ENCODE measurements at places on chromosomes 4 and X.

DNA sequence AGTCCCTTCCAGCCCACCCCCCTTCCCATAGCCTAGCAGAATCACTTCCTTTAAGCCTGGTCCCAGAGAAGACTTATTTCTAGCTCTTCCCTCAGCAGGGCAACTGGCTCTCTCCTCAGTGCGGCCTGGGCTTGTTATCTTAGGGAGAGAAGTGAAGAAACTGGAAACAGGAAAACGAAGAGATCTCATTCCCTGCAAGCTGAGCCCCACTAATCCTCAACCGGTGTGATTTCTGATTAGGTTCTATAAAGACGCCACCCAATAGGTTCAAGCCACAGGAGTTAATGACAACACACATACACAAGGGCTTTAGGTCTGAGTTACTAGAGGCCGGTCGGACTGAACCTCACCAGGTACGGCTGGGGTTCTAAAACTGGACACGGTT is 3.2 kb downstream of the GSX2 start:
- no peak for DNase-seq

- DNase-seq: peak; percentile 61
Measured at GRCh38 chr4:110196871-110197528, 1.4 kb downstream of the ELOVL6 start.

- DNase-seq: no peak
Measured at GRCh38 chr4:6719611-6720179, 3.7 kb downstream of the BLOC1S4 start.

- no peak for DNase-seq
Measured at GRCh38 chr4:188619456-188620149, 480.4 kb downstream of the TRIML1 start.

- DNase-seq: no peak
Measured at GRCh38 chr4:159682996-159683395, 580.1 kb downstream of the RAPGEF2 start.

DNA sequence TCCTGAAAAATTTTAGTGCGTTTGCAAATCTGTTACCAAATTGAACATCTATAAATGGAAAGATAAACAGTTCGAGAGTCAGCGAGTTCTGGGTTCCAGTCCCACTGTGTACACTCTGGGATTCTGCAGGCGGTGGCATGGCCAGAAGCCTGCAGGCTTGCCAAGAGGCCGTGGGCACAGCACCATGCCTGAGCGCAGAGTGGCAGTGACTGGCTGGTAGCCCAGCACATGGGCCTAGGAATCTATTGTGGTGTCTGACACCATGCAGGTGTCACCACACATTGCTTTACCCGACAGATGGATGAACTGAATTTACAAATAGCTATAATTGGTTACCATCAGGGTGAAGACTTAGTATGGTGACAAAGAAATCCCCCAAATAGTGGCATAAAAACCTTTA is 71.7 kb upstream of the TLR3 start:
- DNase-seq: no peak

- DNase-seq: peak; percentile 68
Measured at GRCh38 chrX:46573892-46574773, 568 bp downstream of the CHST7 start.

- no peak for DNase-seq
Measured at GRCh38 chr4:38461342-38461741, 202.7 kb upstream of the KLF3 start.

- no peak for DNase-seq
Measured at GRCh38 chr4:478373-478772, 20.6 kb downstream of the ZNF721 start.

DNA sequence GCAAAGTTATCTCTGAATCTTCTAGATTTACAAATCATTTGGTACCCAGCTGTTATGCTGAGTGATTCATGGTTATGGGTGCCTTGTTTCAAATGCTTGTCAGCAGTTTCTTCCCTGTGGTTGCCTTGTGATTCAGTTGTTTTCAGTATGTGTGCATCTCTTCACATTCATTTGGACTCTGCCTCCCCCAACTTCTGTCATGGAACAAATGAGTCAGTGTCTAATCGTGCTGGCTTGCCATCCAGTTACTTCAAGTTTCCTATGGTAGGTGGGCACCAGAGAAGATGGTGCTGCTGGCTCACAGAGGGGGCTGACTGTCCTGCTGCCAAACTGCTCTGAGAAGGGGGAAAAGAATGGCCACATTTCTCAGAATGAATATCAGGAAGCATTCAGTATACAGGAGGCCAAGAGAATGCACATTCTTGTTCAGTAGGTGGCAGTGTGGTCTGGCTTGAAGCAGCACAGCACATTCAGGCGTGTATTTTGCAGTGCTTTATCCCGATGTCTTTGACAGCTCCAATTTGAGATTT is 260.9 kb downstream of the GLUD2 start:
- DNase-seq: peak; percentile 28

DNA sequence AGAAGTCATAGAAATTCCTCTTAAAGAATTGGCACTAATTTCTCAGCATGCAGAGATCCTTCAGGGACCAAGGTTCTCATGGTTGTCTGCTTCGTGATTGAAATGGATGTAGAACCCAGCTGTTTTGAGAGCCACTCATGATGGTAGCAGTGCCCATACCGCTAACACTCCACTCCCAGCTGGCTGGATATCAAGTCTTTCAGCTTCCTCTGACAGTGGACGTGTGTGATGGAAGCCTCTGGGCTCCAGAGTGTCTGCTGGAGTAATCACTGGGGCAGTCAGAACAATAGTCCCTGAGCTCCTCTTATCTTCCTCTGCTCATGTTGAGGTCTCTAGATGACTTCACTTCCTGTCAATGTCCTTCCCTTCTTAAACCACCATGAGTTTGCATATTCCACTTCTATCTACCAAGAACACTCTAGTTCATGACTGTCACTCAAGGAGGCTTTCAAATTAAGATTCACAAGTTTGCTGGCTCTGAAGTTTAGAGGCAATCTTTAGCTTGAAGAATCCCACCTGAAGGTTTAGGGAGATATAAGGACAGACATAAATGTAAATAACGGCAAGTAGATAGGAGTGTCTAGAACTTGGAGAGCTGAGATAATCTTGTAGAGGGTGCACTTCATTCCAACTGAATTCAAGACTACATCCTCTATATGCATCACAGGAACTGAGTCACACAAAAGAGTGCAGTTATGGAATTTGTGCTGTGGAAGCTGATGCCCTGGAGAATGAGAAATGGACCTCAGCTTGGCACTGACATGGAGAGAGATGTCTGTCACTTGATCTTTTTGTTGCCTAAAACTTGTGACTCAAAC is 64.5 kb upstream of the WDR1 start:
- peak; percentile 61 for DNase-seq

DNA sequence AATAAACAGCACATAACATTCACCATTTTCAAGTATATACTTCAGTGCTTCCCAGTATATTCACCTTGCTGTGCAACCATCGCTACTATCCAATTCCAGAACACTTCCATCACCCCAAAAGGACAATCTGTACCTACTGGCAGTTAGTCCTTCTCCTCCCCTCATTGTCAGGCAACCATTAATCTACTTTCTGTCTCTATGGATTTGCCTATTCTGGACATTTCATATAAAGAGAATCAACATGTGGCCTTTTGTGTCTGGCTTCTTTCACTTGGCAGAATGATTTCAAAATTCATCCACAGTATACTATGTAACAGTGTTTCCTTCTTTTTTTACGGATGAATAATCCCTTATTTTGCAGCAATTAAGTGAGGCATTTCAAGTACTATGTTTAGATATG is 189.4 kb downstream of the FBXW7 start:
- no peak for DNase-seq

DNA sequence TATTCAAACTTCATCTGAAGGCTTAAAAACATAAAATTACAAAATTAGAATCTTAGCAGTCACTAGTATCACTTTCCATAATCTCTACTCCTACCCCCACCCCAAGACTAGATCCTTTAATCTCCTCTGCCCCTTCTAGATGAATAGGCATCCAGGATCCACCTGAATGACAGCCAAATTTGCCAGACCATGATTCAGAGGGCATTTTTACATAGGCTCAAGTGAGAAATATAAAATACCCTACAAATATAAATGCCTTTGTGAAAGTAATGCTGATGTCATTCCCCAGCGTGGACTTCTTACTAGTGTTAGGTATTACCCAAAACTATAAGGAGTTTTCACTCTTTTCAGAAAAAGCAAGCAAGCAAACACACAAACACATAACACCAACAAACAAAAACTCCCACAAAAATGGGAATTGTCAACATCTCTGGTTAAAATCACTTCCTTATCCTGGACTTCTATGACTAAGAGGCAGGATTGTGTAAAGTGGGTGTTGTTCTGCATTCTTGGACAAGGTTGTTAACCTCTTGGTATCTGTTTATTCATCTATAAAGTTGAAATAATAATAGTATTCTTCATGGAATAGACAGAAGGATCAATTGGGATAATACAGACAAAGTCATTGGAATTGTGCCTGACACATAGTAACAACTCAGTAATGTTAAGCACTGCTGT is 51.3 kb upstream of the TMPRSS11F start:
- DNase-seq: no peak

- no peak for DNase-seq
Measured at GRCh38 chr4:36328130-36328529, 46.7 kb downstream of the DTHD1 start.

DNA sequence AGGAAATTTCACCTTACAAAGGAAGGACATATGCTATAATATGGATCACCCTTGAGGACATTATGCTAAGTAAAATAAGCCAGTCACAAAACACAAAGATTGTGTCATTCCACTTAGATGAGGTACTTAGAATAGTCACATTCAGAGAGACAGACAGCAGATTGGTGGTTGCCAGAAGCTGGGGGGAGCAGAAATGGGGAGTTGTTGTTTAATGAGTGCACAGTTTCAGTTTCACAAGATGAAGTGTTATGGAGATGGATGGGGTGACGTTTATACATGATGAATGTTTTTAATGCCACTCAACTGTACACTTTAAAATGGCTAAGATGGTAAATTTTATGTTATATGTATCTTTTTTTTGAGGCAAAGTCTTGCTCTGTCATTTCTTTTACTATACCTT is 14.8 kb upstream of the SPON2 start:
- no peak for DNase-seq

DNA sequence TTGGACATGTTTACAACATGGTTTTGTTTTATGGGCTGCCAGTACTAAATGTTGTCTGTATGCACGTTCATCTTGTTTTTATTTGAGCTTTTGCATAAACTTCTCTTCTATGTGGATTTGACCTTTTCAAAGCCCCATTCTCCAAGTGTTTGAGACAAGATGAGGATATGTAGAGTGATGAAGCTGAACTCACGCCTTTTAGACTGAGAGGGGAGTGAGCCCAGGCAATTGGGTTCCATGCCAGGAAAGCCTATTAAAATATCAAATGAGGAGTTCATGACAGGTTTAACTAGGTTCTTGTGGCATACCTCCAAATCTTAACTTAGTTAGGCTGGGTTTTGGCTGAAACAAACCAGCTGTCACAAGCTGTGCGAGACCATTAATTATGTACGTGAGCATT is 170.4 kb upstream of the LDB2 start:
- no peak for DNase-seq

DNA sequence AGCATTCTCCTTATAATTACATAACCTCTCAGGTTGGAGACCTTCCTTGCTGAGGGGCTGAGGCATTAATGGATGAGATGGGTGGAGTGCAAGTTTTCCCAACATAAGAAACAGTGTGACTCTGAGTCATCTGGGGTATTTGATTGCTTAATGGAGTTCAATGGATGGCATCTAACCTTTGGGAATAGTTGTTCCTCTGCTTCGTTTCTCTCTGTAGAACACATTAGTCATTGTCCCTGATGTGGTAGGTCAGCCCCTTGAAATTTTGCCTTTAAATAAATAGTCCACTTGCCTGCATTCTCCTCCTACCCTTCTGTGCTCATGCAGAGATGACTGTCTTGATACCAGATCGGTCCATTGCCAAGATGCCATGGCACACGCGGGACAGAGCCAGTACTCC is 38.6 kb downstream of the SLITRK2 start:
- no peak for DNase-seq
